ENCODE measurements at places on chromosomes 11 and 22.

- no peak for DNase-seq
Observed at GRCh38 chr11:112050721-112051120, 23.1 kb downstream of the PIH1D2 start.

- DNase-seq: no peak
Observed at GRCh38 chr11:32435511-32435941, at the start of gene WT1. TSS of gene WT1 (minus strand) at chr11:32435539.

DNA sequence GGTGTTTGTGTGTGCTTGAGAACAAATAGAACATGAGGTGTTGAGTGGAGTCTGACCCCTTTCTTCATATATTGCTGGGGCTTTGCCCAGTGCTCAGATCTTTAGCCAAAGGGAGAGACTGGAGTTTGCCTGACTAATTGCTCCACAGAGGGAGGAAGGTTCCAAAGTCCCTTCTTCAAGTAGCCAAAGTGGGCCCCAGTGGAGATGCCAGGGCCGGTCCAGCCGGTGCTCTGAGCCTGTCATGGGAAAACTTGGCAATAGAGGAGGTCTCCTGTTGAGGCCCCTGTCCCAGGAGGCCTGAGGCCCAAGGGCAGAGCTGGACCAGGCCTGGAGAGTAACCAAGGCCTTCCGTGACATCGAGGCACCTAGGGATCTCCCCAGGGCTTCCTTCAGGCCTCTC lies 112.3 kb downstream of the DSCAML1 start:
- DNase-seq: no peak

- DNase-seq: no peak
Observed at GRCh38 chr11:114085965-114086793, 26.7 kb downstream of the ZBTB16 start.

DNA sequence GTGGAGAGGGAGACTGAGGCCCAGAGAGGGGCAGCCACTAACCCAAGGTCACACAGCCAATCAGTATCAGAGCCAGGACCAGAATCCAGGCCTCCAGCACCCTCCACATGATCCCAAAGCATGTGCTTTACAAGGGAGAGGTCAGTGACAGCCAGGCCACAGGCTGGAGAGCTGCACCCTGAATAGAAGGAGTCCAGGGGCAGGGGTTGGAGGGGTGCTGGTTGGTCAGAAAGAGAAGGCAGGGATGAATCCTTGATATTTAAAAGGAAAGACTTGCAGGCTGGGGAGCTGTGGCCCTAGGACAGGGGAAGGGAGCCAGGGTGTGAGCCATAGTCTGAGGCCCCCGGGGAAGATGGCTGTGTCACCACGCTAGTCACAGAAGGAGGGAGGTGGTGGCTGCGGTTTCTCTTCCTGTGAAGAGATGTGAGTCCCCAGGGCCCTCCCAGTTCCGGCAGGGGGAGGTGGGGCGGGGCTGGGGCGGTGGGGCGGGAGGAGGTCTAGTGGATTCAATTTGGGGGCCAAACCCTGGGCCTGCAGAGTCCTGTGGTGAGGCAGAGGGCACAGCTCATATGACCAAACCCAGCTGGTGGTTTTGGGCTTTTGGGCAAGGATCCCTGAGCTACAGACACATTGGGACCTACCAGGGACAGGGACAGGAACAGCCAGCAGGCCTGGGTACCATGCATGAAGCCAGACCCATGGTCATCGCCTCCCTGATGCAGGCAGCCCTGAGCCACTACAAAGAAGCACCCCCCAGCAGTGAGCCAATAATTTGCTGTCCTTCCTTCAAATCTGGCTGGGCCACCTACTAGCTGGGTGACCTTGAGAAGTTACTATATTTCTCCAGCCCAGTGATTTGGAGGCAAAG lies 14.0 kb downstream of the RAC2 start:
- no peak for DNase-seq

GRCh38 chr11:43567396-43567975 lies 113.1 kb upstream of the HSD17B12 start:
- peak; percentile 42 for DNase-seq

DNA sequence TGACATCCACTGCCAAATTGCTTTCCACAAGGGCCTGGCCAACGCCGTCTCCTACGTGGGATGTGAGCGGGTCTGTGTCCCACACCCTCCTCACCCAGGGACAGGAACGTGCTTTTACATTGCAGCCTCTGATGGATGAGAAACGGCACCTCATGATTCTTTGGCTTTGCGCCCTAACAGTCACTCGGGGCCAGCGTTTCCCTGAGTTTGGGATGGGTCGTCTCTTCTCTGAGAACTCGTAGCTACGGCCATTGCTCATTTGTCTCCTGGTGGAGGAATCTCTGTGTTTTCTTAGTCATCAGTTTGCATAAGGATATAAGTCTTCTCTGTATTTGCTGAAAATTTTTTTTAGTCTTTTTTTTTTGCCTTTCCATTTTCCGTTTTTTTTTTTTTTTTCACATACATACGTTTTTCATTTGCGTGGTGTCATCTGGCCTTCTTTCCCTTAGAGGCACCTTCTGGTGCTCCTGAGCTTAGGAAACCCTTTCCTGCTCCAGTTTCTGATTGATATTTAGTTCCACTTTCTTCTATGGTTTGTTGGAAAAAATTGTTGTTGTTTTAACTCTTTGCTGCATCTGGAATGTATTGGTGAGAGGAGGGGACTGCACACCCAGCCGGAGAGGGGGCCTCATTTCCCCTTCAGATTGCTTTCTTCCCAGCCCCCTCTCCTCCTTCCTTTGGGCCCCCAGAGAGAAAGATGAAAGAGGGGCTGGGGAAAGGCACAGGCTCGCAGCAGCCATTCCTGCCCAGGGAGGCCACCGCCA lies 12.0 kb downstream of the TNNT3 start:
- DNase-seq: peak; percentile 3

GRCh38 chr22:43008921-43009320 lies 6.0 kb downstream of the PACSIN2 start:
- no peak for DNase-seq

DNA sequence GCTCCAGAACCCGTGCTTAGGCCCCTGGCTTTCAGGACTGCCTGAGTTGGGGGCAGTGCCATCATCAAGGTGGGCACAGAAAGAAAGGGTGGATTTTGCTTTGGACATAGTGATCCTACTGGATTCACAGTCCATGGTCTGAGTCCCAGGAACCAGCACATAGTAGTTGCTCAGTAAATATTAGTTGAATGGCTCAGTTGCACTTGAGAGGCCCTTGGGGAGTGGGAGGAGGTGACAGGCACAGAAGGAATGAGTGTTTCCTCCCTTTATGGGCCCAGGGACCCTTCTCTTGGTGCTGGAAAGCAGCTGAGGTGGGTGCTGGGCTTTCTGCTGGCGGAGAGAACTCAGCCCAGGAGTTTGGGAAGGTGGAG lies 16.6 kb downstream of the ARHGEF17 start:
- no peak for DNase-seq

GRCh38 chr11:97732011-97732632 lies 1288.6 kb upstream of the CNTN5 start:
- DNase-seq: no peak

DNA sequence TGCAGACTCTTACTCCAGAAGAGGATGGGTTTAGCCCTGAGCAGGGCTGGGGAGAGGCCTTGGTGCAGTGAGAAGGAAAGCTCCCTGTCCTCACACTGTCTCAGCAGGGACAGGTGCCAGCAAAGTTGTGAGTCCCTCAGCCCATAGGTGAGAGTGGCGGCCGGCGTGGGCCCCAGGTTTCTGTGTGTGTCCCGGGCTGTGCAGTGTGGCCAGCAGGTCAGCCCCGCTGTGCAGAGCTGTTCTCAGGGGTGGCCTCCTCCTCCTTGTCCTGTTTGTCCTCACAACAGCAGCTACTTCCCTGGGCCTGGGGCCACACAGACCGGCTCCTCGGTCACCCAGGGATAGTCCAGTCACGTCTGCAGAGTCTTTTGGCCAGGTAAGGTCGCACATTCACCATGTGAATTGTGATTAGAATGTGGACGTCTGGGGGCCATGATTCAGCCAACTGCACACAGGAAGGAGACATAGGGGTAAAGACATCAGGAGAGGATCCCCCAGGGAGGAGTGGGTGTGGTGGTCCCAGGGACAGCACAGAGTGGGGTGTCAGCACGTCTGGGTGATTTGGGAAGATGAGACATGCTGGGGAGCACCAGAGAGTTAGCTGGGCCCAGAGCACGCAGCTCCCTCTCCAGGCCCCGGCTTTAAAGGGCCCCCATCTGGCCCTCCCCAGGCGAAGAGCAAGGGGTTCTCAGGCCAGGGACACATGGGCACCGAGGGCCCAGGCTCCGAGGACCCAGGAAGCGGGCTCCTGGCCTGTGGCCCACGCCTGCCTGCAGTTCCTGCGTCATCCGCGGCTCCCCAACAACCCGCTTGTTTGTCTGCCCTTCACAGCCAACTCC lies 81.6 kb downstream of the MYEOV start:
- no peak for DNase-seq

GRCh38 chr11:108112057-108112456 lies 9.3 kb upstream of the ACAT1 start:
- no peak for DNase-seq

DNA sequence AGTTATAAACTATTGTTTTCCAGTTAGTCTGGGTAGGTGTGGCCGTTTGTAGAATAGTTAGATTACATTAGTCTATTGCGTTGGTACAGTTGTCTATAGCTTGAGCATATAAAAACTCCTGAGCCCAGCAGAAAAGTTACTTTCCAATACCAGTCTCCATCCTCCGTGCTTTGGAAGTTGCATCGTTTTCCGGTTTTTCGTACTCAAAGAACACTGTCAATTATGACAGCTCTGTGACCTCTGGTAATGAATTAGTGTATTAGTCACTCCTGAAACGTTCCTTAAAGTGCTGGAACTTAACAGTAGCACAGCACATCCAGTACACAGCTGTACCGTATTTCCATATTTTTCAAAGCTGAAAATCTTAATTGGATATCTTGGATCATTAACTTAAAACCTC lies 808 bp upstream of the MSANTD2 start:
- DNase-seq: no peak

- DNase-seq: no peak
Observed at GRCh38 chr11:117673602-117674001, 123.4 kb downstream of the DSCAML1 start.

DNA sequence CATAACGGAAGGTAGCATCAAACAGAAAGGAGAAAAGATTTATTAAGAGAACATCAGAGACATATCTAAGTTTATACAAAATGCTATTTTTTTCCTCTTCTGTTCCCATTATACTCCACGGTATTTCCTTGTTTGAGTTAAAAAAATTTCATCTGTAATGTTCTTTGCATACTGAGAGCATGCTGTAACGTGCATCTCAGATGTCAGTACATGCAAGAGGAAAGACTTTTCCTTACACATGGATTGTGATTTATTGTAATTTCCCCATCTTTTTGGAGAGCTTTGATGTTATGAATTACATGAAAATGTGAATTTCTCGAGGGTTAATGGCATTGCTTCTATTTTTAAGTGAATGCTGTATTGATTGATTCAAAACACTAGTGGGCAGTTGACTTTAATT lies 1164.0 kb downstream of the LRRC4C start:
- DNase-seq: no peak

GRCh38 chr11:77106321-77106720 lies 3.7 kb downstream of the OMP start:
- DNase-seq: no peak

- DNase-seq: peak; percentile 85
Observed at GRCh38 chr11:58577555-58578135, 1.2 kb upstream of the ZFP91 start.

DNA sequence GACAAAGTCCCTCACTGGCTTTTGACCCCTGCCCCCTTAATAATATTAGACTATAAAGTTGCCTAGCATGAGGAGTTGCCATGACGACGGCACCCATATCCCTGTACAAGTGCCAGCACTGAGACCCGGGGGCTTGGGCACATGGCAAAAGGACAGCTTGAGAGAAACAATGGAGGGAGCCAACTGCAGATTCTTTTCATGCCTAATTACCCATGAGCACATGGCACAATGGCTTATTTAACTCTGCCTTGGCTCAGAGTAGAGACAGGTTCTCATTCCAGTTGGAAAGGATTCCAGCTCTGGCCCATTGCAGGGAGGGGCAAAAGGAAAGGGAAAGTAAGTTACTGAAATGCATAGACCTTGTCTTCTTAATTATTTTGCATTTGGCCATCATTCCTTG lies 261.2 kb upstream of the UBASH3B start:
- DNase-seq: no peak

GRCh38 chr11:32706985-32707741 lies 87.3 kb downstream of the CCDC73 start:
- peak; percentile 25 for DNase-seq

DNA sequence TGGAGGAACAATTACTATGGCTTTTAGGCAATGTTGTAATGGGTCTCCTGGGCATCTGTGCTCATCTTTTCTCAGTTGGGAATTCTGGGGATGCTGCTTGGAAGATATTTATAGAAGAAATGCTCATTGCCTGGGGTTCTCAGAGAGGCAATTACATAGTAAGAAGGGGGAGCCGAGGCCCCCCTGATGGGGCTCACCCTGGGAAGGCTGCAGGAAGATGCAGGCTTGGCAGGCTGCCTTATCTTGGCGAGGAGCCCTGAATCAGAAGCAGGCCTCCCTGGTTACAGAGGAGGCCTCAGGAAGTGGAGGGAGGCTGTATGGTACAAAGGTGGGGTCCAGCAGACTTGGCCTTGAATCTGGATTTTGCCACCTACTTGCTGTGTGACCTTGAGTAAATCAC lies 60.6 kb upstream of the CRYBB3 start:
- no peak for DNase-seq

GRCh38 chr11:34451053-34451452 lies 12.3 kb downstream of the CAT start:
- no peak for DNase-seq

- no peak for DNase-seq
Observed at GRCh38 chr11:47532597-47533213, 20.2 kb downstream of the CELF1 start.

DNA sequence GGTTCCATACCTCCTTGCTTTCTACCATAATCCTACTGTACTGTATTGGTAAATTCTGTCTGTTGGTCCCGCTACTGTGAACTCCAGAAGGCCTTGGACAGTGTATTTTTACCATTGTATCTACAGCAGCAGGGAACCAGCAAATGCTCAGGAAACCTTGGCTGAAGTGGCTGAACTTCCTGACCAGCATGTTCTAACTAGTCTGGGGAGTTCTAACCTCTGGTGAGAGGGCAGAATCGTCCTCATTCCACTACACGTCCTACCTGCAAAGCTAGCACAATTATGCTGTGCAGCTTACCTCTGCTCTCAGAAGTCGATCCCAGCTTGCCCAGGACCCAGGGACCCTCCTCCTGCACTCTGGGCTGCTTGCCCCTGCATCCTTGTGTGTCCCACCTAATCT lies 283.1 kb downstream of the TENM4 start:
- DNase-seq: no peak

GRCh38 chr22:30297991-30298701 lies 8.8 kb upstream of the CASTOR1 start:
- no peak for DNase-seq
